ENCODE measurements at places on chromosomes 11 and 22.
A peak's percentile ranks its signal among the peaks of the same experiment; 100 is the strongest.

DNA sequence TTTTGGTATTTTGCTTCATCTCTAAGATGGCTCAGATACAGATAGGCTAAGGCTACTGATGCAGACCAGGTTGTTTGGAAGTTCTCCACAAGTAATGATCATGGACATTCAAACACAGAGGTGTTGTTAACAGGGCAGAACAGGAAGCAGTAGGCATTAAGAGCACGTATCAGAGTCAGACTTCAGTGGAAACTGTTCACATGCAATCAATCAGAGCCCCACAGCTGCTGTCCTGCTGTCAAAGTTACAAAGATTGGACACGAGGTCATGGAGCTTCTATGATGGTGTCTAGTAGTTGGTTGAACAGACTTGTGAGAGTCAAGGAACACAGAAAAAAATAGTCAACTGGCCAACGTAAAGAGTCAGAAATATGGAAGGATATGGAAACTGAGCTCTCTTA lies 19.8 kb downstream of the OR10D3 start:
- no peak for DNase-seq

GRCh38 chr11:30504468-30504867 lies 81.7 kb downstream of the MPPED2 start:
- no peak for DNase-seq

GRCh38 chr11:47186700-47187695 lies 764 bp upstream of the PACSIN3 start:
- peak; percentile 65 for DNase-seq

- DNase-seq: no peak
Observed at GRCh38 chr11:123098990-123099389, 37.1 kb upstream of the HSPA8 start.

DNA sequence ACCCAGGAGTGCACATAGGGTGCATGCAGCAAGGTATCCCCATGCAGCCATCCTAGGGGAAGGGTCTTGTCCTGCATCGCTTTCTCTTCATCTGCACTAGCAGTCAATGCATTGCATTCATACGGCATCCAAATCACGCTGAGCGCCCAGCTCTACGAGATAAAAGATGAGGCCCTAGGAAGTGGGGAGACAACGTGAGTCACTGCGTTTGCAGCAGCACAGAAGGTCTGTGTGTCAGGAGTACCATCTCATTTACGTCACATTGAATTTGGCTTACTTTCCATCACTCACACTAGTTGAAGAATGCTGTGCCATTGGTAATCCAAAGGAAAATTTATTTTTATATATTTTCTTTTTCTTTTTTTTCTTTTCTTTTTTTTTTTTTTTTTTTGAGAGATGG lies 2.5 kb upstream of the ST14 start:
- DNase-seq: no peak

- no peak for DNase-seq
Observed at GRCh38 chr11:76837696-76838677, 22.7 kb upstream of the ACER3 start.

GRCh38 chr11:8258289-8258688 lies 5.4 kb downstream of the LMO1 start:
- DNase-seq: no peak
